8988T (cell line): ENCODE measurements at places on chromosomes 7 and 10.

DNA sequence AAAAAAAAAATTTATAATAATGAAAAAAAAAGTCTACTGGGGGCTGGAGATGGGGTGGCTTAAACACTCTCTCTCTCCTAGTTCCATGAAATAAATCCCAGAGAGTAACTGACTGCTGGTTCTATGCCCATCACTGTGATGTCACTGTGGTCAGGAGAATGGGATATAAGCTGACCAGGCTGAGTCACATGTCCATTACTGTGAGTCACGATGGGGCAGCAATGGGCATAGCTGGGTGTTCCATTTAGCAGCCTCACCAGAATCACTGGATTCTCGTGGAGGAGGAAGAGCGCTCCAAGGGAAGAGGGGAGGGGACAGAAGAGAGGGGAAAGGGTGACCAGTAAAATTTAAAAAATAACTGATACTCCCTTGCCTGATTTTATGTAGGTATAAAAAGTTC, 37.1 kb downstream of the MASTL start:
- DNase-seq = no peak

DNA sequence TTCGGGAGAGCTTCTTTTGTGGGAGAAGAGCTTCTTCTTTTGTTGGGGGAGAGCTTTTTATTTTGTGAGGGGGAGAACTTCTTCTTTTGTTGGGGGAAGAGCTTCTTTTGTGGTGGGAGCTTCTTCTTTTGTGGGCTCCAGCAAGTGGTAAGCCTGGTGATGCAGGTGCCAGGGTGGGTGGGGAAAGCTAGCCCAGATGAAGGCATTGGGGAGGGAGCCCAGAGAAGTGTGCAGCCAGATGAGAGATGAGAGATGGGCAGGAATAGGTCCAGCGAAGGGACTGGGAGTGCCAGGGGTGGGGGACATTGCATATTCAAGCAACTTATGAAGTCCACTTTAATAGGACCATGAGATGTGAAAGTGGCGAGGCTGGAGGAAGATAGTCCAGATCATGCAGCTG, 9.7 kb downstream of the ADRA2A start:
- DNase-seq = no peak

DNA sequence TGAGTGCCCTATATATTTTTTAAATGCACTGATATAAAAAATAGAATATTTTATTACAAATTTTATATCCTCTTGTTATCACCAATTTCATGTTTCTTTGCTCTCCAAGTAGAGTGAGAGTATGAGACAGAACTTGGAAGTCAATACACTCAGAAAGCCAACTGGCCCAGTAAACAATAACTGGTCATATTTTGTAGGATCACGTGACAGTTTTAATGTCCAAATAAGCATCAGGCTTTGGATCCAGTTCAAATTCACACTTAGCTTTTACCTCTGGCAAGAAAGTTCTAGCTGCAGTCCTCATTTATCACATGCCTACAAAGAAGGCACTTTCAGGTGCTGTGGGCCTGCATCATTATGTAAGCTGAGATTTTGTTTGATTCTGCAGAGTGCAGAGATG, 21.6 kb upstream of the TPK1 start:
- no peak for DNase-seq

GRCh38 chr10:129952378-129953118, 11.5 kb downstream of the EBF3 start:
- DNase-seq = no peak

- no peak for DNase-seq
Observed at GRCh38 chr7:82762880-82763279, 319.3 kb upstream of the CACNA2D1 start.

- DNase-seq = no peak
Observed at GRCh38 chr10:43360086-43360485, 11.3 kb upstream of the FXYD4 start.

- no peak for DNase-seq
Observed at GRCh38 chr10:86659721-86660453, 5.5 kb downstream of the OPN4 start.

- no peak for DNase-seq
Observed at GRCh38 chr7:131897016-131897789, 340.8 kb upstream of the PODXL start.

- no peak for DNase-seq
Observed at GRCh38 chr7:154504918-154505317, 452.7 kb downstream of the DPP6 start.

GRCh38 chr7:90178679-90179278, 24.5 kb downstream of the STEAP1 start:
- no peak for DNase-seq
